ENCODE measurements at places on chromosomes 6 and 20. TPM values are rescaled to one million over a fixed set of nuclear protein-coding genes. Genes with fewer than 3 reads are reported as not detected.

Gene TRIM38
- 10.8 TPM for total RNA-seq

Gene ATP9A
- total RNA-seq = 2.3 TPM

Gene ECT2L
- total RNA-seq = not detected

Gene SAMD5
- total RNA-seq = 0.02 TPM

Gene TMEM217
- total RNA-seq = 6.6 TPM

Gene PDE7B
- total RNA-seq = 0.24 TPM

Gene SRMS
- total RNA-seq = not detected

Gene NKX2-4
- total RNA-seq = not detected

Gene SLC22A1
- 0.49 TPM for total RNA-seq

Gene C6orf118
- total RNA-seq = not detected

Gene PHF1
- total RNA-seq = 38.5 TPM

Gene ULBP2
- total RNA-seq = 0.48 TPM

Gene FLOT1
- 155 TPM for total RNA-seq

Gene SLC17A1
- total RNA-seq = not detected

Gene APMAP
- 82.5 TPM for total RNA-seq

Gene OCSTAMP
- not detected for total RNA-seq

Gene MPC1
- total RNA-seq = 36.3 TPM

Gene ADAM33
- not detected for total RNA-seq

Gene BMP2
- total RNA-seq = not detected

Gene OPN5
- not detected for total RNA-seq

Gene DNAH8
- total RNA-seq = 0.11 TPM

Gene LY6G5C
- 4.5 TPM for total RNA-seq

Gene MRPS10
- 51.3 TPM for total RNA-seq

Gene ARHGAP18
- 7.2 TPM for total RNA-seq

Gene BPI
- total RNA-seq = not detected

Gene ZHX3
- total RNA-seq = 12.7 TPM

Gene PERP
- 8.0 TPM for total RNA-seq

Gene FAM209B
- total RNA-seq = 0.46 TPM

Gene TCF19
- 103 TPM for total RNA-seq

Gene BFSP1
- 0.26 TPM for total RNA-seq

Gene CTSZ
- 36.0 TPM for total RNA-seq

Gene TREML2
- 1.2 TPM for total RNA-seq

Gene TREM1
- not detected for total RNA-seq

Gene PTPRT
- not detected for total RNA-seq

Gene IL17A
- total RNA-seq = 0.51 TPM

Gene DEFB124
- total RNA-seq = not detected

Gene LATS1
- 29.7 TPM for total RNA-seq

Gene PPIL6
- 0.13 TPM for total RNA-seq

Gene CAGE1
- total RNA-seq = 0.18 TPM

Gene KIAA1755
- not detected for total RNA-seq

Gene MCHR2
- total RNA-seq = not detected

Gene WFDC5
- not detected for total RNA-seq

Gene TOMM6
- 414 TPM for total RNA-seq

Gene EBF4
- 0.66 TPM for total RNA-seq

Gene TFAP2A
- total RNA-seq = not detected

Gene L3MBTL1
- 4.6 TPM for total RNA-seq

Gene OPRM1
- not detected for total RNA-seq

Gene PSORS1C1
- not detected for total RNA-seq

Data from CD8-positive, alpha-beta memory T cell (primary cell).